ENCODE measurements at places on chromosomes 2 and 18.

GRCh38 chr2:200627110-200627770 is 41.4 kb downstream of the AOX1 start:
- DNase-seq, result no peak

GRCh38 chr2:174664084-174664759 is 66.6 kb upstream of the WIPF1 start:
- DNase-seq, result no peak

DNA sequence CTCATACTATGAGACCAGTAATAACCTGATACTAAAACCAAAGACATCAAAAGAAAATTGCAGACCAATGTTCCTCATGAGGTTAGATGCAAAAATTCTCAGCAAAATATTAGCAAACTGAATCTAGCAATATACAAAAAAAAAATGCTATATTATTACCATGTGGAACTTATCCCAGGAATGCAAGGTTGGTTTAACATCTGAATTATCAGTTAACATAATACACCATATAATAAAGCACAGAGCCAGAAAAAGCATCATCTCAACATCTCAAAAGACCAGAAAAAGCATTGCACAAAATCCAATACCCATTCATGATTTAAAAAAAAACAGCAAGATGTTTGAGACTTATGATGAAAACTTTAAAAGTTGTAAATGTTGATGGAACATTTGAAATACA is 8.3 kb upstream of the ZCCHC2 start:
- no peak for DNase-seq

GRCh38 chr2:239600650-239601049 is 199.8 kb upstream of the HDAC4 start:
- peak; percentile 30 for DNase-seq

DNA sequence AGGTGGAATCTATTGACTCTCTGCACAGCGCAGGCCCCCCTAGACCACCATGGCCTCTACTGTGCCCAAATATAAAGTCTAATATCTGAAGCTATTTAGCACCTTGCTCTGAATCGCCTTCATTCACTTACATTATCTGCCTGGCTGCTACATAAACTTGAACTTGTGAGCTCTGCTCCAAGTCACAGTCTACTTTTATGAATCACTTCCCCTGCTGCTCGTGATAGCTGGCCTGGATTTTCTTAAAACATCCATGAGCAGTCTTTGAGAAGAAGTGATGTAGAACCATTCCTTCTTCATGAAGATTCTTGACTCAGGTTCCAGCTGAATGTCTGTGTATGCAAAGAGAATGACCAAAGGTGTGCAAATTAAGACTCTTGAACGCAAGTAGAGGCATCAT is 359.5 kb downstream of the RND3 start:
- no peak for DNase-seq

- no peak for DNase-seq
These were observed 353 bp upstream of the NUP35 start for GRCh38 chr2:183123959-183124221.

GRCh38 chr18:3148930-3149535 is 70.7 kb downstream of the MYOM1 start:
- DNase-seq, result no peak

- DNase-seq, result no peak
These were observed 273.0 kb downstream of the PDE11A start for GRCh38 chr2:177799531-177799930.

GRCh38 chr2:86143307-86143706 is 37.3 kb downstream of the PTCD3 start:
- DNase-seq, result no peak

- DNase-seq, result no peak
These were observed 231.8 kb upstream of the SPOPL start for GRCh38 chr2:138269765-138270164.

DNA sequence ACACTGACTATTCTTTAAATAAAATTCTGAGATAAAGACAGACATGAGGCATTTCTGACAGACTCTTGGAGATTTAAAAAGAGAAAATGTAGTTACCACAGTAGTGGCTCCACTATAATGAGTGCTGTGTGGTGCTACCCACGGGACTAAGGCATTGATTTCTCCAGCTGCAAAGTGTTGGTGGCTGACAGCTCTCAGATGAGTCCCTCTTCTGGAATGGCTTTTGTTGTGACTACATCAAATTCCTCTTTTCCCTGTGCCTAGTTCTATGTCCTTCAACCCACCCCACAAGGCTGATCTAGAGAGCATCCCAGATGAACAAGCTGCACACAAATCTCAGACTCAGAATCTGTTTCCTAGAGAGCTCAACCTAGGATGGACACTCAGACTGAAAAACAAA is 884.8 kb upstream of the ZEB2 start:
- DNase-seq, result no peak

GRCh38 chr2:88442473-88442872 is 10.0 kb downstream of the FOXI3 start:
- no peak for DNase-seq

DNA sequence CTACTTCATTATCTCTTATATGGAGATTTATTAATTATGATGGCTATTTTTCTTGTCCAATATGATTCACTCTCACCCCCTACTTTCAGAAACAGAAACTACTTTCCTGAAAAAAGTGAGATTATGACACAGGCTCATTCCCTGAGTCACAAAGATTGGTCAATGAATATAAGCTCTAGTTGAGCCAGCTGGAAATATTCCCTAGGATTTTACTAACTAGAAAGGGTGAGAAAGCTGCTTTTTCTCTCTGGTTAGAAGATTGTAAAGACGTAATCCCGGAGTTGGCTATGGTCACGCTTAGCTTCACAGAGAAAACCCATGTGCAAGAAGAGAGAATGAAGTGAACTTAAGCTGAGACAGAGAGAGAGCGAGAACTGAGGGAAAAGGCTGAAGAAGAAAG is 223.7 kb upstream of the SMAD7 start:
- DNase-seq, result no peak

- no peak for DNase-seq
These were observed 49.8 kb upstream of the ERMN start for GRCh38 chr2:157375384-157375783.

- no peak for DNase-seq
These were observed 684 bp upstream of the ZCCHC2 start for GRCh38 chr18:62522178-62522503.

DNA sequence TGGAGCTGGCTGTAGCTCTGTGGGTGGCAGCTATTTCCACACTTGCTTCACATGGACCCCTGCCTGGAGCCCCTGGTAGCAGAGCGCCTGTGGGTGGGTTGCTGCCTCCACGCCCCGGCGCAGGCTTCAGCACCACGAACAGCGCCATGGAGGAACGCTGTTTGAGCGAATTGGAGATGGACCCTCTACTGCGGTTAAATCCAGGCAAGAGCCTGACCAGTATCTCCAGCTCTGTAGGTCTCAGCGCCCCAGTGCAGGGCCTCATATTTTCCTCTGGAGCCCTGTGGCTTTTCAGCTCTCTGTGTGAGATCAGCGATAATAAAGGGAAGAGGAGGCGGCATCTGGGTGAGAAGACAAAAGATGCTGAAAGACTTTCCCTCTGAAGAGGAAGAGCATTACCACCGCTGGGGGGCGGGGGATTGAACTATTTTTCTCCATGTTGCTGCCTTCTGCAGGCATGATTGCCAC is 12.0 kb downstream of the ONECUT2 start:
- DNase-seq, result peak; percentile 63

DNA sequence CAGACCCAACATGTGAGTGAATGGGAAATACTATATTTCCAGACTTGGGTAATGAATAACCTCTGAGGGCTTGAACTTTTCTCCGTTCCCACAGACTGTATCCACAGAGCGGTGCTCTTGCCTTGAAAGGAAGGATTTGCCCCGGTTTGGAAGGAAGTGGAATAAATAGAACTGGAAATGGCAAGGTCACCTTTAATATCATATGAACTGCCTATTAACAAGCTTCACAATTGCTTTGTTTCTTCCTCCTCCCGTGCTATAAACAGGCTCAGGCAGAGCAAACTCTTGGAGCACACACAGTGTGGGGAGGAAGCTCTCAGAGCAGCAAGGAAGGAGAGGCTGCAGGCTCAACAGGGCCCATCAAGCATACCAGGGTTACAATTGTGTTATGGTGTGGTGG is 28.5 kb upstream of the DARS1 start:
- no peak for DNase-seq

GRCh38 chr2:119408221-119408619 is 23.4 kb upstream of the TMEM37 start:
- DNase-seq, result no peak

- no peak for DNase-seq
These were observed 84.9 kb upstream of the ZCCHC2 start for GRCh38 chr18:62438018-62438329.

DNA sequence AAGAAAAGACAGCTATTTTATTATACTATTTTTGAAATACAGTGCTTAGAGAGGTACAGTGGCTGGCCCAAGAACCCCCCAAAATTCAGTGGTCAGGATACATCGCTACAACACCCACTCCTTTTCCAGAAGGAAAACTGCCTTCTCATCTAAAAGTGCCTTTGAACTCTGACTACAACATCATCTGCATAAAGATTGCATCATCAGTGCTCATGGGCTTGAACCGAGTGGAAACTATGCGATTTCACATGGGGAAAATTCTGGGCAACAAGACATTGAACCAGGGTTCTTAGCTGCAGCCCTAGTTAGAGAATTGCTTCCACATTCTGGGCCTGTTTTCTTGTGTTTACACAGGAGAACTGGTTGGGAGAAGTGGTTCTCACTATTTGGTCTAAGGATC is 294.6 kb upstream of the SLC14A2 start:
- DNase-seq, result no peak

- no peak for DNase-seq
These were observed 22.7 kb upstream of the ACMSD start for GRCh38 chr2:134815741-134816140.

GRCh38 chr2:71665168-71666093 is 212.1 kb downstream of the DYSF start:
- no peak for DNase-seq
